ENCODE measurements at places on chromosomes 6 and 20.

DNA sequence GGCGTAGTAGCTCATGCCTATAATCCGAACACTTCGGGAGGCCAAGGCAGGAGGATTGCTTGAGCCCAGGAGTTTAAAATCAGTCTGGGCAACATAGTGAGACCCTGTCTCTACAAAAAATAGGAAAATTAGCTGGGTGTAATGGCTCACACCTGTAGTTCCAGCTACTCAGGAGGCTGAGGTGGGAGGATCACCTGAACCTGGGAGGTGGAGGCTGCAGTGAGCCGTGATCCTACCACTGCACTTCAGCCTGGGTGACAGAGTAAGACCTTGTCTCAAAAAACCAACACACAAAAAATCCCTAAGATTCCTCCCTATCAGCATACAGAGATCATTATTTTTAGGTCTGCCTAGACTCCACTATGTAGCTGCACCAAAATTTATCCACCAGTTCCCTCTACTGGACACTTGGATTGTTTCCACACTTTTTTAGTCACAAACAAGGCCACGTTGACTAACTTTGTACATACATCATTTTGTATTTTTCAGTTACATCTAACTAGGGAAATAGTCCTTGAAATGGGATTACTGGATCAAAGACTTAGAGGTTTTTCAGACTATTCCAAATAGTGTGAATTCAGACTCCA is 3.6 kb upstream of the PHF1 start:
- DNase-seq: no peak

DNA sequence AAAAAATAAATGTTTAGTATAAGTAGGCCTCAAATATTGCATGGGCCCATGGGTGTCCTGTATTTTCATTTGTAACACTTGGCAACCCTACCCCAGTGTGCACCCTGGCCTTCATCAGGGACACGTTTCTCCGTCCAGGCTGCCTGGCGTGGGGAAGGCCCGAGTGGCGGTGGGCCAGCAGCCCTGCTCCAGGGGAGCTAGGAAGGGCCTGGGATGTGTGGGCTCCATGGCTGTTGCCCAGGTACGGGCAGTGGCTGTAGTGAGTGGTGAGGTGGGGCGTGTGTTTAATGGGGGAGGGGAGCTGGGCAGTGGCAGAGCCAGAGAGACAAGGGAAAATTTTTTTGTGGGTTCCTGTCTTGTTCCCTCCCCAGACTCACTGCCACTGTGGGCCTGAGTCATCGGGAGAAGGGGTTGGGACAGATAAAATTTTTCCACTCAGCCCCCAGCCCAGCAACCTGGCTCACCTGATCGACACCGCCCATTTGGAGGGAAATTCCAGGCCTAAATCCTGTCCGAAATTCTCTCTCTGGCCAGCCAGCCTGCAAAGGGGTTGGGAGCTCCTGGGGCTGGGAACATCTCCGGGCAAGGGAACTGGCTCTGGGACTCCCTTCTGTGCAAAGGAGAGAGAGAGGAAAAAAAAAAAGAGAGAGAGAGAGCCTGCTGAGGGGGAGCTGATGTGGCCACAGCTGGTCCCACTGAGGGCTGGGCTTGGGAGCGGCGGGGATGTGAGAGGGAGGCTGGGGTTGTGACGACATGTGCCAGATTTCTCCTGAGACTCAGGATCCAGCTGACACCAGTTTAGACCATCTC is 32.5 kb upstream of the VEGFA start:
- DNase-seq: peak; percentile 76

DNA sequence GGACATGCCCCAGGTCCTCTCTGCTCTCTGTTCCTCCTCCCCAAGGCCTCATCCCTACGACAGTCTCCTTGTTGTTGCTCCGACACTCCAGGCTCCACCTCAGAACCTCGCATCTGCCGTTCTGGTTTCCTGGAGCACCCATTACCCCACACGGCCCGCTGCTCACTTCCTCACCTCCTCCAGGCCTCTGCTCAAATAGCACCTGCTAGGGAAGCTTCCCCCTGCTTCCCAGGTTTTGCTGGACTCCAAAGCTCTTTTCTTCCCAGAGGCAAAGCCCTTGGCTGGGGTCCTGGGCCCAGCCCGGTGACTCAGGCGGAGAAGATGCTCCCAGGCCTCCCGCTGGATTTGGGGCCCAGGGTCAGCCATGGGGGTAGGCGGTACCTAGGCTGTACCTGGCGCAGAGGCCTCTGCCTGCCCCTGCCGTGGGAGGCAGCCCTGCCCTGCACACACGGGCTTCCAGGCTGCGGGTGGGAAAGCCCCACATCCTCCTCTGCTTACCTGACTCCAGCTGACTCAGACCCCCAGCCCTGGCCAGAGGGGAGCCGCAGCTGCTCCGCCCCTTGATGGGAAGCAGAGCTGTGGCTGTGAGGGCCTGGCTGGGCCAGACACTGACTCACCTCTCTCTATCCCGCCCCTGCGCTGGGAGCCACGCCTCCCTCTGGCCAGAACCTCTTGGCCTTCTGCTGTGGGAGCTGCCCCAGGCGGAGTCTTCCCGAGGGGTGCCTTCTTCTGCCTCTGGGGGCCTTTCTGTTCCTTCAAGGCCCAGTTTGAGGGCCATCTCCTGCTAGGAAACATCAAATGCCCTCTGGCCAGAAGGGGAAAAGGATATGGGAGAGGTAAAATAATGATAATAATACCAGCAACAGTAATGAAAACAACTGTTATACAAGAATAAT is 130.5 kb downstream of the CEBPB start:
- peak; percentile 89 for DNase-seq

DNA sequence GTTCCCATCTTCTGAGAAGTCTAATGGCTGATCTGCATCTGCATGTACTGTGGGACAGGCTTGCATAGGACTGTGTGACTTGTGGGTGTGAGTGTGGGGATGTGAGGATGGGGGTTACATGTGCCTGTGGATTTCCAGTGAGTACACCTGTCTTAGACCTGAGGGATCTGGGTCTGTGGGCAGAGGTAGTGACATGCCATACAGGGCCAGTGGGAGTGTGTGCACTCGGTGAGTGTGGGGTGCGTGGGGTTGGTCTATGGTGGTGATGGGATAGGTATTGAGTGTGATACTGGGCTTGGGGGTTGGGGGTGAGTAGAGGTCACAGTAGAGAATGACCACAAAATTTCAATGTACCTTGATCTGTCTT is 41.7 kb downstream of the VEGFA start:
- DNase-seq: no peak

- no peak for DNase-seq
Measured at GRCh38 chr6:161586887-161587286, 313.0 kb upstream of the AGPAT4 start.
